ENCODE measurements at places on chromosomes 1 and 21.
A peak's percentile ranks its signal among the peaks of the same experiment; 100 is the strongest.

DNA sequence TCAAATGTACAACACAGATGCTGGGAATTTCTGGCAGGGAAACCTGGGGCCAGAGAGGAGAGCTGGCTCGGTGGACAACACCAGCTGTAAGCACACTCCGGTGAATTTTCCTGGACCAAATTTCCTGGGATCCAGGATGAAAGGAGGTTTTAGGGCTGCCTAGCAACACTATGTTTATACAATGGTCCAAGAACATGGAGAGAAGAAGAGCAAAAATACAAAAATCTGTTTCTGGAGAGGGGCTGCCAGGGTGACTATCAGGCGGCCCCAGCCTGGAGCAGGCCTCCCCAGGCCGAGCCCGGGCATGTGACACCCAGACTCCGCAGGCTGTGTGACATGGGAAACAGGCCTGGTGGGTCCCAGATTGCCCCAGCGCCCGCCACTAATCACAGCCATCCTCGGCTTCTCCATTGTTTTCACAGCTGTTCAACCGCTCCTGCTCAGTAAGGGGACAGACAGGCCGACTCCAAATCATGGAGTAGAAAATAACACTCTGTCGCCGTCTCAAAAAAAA is 336.0 kb upstream of the NFIA start:
- no peak for DNase-seq

DNA sequence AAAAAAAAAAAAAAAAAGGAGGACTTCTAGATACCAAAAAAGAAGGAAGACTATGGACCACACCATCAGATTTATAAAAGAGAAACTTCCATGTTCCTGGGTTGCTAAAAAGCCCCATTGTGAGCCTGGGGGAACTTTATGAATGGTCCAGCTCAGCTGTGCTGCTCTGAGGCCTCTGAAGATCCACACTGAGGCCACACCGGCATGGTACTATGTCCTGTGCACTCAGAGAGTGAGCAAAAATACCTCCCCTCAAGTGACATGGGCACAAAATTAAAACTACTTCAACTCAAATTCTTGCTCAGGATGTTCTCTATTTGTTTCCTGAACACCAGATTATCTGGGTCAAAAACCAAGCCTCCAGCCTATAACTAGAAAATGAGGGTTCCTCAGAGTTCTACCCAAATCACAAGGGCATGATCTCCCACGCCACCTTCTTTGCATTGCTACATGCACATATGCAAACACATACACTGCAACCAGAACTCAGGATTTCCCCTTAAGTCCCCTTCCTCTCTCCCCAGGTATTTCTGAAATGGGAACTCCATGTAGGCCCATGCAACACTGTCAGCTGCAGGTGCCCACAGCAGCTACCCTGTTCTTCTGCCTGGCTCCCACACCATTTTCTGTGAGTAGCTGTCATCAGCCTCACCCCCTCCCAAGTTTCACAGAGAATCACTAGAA is 94.4 kb downstream of the SH3GLB1 start:
- no peak for DNase-seq

DNA sequence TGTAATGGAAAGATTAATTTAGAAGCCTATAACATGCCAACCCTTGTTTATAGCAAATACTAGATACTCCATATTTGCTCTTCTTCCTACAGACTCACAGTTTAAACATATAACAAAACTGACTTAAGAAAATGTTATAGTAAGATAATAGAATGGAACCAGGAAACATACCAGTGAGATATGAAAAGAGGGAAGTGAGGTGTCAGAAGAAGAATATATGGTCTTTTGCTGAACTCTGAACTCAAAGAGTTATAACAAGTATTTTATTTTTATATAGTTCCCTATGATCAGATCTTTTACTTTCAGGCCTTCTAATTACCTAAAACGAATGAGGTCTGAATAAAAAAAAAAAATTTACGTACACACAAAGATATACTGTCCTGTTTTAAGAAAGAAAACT is 20.9 kb downstream of the TMED5 start:
- DNase-seq, result no peak

DNA sequence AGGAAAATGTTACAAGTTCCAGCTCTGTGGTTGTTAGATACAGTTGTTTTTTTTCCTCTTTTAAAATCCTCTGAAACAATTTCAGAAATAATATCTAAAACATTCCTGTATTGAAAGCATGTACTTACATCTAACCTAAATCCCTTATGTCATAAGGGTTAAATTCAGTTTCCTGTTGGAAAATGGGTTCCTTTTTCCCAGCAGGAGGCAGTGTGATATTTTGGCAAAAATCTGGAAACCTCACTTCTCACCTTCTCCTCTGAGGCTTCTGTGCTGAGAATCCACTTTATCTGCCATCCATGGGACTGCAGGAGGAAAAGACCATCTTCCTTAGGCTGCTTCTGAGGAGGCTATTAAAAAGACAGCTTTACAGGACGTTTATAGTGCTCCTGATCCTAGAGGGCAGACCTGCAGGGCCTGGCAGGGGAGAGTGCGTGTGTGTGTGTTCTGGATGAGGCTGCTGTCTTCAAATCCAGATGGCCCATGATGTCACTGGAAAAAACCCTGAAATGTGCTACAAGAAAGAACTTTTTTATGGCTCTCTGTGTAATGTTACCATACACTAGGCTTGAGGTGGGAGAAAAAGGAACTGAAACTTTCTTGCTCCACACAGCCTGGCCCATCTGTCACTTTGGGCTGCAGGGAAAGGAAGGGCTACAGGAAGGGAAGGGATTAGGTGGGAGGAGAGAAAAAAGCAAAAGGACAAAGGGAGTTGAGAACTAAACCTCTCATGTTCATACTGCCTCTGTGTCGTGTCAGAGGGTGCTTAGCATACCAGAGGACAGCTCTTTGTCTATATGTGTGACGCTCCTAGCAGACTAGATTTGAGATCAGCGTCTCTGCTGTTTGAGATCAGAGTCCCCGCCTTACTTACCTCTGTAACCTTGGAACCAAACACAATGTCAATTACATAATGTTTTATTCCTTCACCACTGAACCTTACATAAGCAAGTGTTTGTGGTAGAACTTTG is 379.2 kb upstream of the SPAG17 start:
- no peak for DNase-seq

- DNase-seq, result no peak
Observed at GRCh38 chr21:41328660-41329607, 12.3 kb downstream of the FAM3B start.

DNA sequence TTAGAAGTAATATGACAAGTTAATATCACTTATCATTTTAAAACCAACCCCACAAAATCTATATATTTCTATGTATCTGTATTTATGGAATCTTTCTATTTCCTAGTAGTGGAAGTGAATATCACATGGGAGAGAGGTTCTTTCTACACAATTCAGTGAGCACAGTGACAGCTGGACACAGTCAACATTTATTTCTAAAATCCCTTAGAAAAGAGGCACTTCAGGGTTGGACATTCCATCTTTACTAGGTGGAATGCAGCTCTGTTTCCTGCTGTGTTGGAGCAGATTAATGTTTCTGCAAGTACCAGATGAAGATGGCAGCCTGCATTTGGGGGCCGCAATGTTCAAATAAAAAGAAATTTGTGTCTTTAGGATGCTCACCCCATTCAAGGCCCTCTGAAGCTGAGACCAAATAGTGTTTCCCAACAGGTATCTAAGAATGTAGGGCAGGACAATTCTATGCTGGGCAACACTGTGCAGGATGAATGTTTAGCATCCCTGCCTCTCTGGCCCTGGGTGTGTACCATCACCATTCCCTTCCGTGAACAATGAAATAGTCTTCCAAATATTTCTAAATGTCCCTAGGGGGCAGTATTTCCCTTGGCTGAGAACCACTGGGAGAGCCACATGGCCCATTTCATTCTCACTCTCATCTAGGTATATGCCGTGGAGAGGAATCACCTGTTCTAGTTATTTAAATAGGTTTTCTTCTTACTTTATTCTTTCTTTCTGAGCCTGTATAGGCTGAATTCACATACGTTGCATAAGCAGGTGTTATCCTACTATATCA is 394.8 kb downstream of the PRDM2 start:
- DNase-seq, result no peak

DNA sequence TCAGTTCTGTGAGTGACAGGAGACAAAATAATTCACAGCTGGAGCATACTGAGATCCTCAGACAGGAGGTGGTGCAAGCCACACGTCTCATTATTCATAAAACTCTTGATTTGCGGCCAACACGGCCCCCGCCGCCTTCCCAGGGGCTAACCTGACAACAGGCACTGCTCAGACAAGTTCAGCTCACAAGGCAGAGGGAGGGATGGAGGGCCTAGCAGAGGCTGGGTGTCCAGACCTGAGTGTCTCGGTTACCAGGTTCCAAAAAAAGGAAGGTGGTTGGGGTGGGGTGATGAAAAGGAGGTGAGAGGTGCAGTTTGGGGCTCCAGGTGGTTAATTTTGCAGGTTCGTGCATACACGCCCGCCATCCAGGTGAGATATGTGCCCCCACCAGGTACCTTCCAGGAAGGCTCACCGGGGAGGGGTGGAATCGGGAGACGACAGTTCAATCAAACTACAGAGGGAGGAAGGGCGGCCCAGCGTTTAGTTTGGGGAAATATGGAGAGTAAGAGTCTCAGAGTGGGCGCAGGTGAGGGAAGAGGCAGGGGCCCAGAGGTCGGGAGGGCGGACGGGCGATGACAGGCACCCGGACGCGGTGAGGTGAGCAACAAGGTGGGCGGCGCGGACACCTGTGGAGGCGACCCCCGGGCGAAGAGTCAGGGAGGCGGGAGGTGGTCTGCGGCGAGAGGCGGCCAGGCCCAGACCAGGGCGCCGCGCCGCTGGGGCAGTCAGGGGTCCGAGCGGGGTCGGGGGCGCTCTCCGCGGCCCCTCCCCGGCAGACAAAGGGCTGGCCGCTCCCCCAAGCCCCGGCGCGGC is 629 bp downstream of the CTNNBIP1 start:
- DNase-seq, result peak; percentile 12

- no peak for DNase-seq
Observed at GRCh38 chr1:229579059-229579673, 20.7 kb upstream of the ABCB10 start.

GRCh38 chr1:154460695-154461260 is 41.2 kb upstream of the TDRD10 start:
- DNase-seq, result no peak

GRCh38 chr21:33075128-33075527 is 5.2 kb downstream of the OLIG1 start:
- no peak for DNase-seq

- DNase-seq, result no peak
Observed at GRCh38 chr1:88661188-88661587, 22.9 kb upstream of the PKN2 start.

DNA sequence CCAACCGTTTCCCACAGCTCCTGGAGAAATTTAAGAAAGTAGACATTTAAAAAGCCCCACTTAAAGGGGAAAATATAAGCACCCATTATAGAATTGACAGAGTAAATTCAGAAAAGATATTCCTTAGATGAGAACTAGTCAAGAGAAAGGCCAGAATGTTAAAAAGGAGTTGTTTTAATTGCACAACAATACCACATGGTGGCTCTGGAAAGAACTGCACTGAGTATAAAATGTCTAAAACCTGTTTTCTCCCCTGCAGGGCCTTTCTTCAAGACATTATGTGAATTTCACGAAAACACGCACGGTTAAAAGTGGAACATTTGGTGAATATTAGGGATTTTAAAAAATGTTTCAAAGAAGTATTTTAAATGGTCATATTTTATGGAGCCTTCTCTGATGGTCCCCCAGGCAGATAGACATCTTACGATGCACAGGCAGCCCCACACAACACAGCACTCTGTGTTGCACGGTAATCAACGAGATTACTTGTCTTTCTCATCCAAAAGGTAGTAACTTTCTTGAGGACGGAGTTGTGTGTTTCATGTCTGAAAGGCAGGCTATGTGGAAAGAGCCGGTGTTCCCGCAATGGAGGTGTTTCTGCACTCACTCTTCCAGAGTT is 101.9 kb downstream of the PRRX1 start:
- DNase-seq, result no peak

DNA sequence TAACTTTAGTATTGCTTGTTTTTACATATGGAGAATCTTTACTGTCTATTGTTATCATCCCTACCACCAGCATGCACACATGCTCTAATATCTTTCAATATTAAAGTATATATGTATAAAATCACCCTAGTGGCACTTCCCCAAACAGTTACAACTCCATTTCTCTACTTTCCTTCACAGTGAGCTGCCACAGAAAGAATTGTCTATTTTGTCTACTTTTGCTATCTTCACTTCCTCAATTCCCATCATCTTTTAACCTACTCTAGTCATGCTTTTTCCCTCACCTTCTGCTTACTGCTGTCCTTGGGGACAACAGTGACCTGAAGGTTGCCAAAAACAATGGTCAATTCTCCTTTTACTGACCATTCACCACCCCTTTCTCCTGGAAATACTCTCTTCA is 59.2 kb downstream of the VCAM1 start:
- DNase-seq, result no peak
